ENCODE measurements at places on chromosomes 5 and 9.
A peak's percentile ranks its signal among the peaks of the same experiment; 100 is the strongest.

DNA sequence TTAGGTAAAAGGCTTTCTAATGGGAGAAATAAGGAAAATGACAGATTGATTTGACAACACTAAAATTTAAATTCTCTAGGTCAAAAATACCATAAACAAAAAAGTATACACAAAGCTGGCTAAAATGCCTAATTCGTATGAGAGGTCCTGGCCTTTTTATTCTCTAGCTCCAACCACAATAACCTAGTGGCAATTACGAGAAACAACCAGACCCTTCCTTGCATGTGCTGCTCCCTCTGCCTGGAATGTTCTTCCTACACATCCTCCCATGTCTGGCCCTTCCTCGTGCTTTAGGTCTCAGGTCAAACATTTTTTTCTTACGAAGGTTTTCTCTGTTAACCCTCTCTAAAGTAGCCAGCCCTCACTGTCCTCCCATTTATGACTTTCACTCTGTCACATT, 176.4 kb upstream of the PLPPR1 start:
- DNase-seq: no peak

DNA sequence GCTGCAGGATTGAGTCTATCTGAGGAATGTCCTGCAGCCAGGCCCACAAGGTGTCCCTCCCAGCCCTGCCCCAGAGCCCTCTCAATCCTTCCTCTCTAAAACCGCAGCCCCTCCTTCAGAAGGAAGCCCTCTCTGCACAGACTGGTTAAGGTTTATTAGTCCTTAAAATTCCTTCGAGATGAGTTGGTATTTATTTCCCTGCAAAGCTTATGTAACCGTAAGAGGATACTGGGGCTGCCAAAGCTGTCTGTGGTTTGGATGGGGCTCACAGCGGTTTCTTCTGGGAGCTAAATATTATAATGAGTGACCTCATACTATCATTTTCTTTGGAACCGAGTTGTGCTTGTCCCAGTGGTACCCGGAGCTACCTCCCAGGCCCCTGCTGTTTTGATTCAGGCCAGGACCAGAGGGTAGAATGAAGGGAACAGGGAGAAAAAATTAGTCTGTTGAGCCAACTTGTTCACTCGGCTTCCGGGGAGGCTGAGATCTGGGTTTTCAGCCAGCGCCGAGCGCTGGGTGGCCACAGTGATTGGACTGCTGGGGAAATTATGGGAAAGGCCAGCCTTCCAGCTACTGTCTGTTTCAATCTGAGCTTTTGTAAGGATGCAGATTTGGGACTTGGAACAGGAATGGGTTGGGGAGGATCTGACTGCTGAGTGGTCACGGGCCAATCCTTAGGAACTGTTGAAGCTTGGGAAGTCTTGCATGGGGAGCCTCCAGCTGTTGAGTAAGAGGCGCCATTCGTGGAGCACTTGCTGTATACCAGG, 107.5 kb downstream of the NDFIP1 start:
- no peak for DNase-seq

DNA sequence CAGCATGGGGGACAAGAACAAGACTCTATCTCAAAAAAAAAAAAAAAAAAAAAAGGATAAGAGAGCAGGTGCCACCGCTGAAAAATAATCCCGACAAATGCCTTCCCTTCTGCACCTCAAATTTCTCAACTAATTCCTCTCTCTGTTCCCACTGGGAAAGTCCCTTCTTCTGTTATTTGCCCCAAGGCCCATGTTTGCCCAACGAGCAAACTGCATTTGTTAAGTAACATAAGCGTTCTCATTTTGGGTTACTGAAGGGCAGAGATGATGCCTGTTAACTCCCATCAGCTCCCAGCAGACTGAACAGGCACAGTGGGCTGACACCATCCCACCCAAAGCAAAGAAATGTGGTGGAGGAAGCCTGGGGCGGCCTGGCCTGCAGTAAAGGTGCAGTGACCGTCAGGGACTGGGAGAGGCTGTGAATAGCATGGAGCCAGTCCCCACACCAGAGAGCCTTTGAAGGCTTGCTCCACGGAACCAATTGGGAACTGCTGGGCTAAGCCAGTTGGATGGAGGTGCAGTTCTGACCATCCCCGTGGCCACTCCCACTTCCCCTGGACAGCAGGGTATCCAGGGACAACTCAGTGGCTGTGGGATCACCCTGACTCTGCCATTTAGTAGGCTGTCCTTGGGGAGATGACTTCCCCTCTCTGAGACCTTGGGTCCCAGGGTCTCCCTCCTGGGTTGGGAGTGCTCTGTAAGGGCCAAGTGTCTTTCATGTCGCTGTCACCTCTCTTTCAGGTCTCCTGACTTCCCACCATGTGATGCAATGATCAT, 149.7 kb upstream of the IER5L start:
- DNase-seq: no peak

GRCh38 chr5:178241231-178241663, 8.6 kb upstream of the PHYKPL start:
- no peak for DNase-seq

DNA sequence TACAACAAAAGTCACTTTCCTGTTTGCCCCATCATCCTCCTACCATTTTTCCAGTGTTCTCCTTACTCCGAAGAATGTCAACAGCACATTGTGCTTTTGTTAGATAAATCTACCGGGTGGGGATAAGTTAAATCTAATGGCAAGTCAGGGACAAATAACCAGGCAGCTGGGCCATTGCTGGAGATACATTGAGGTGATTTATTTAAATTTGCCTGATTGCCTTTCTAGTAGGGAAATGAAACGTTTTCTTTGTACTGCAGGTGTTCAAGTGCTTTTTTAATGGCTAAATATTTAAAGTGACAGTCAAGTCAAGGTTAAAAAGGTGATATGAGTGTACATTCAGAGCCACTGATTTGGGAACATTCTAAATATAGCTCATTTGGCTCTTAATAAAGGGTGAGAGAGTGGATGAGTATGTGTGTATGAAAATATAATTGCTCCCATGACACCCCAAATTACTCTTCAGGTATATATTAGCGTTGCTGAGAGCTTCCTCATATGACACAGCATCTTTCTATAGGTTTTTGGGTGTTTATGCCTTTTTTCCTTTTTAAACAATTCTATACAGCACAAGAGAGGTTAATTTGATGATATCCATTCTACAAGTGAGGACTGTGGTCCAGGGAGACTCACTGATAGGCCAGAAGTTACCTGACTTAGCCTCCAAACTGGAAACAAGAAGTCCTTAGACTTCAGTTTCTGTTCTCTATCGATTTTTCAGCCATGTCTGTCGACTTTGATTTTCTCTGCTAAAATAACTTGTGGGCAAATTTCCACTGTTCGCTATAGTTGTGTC, 51.9 kb downstream of the DMRT2 start:
- no peak for DNase-seq

GRCh38 chr9:92097997-92098482, 17.2 kb downstream of the SPTLC1 start:
- peak; percentile 28 for DNase-seq

GRCh38 chr5:39485079-39485478, 60.3 kb upstream of the DAB2 start:
- DNase-seq: no peak

GRCh38 chr5:10059980-10060379, 189.7 kb downstream of the ATPSCKMT start:
- no peak for DNase-seq

GRCh38 chr5:151293624-151294023, 9.9 kb downstream of the SLC36A3 start:
- no peak for DNase-seq

DNA sequence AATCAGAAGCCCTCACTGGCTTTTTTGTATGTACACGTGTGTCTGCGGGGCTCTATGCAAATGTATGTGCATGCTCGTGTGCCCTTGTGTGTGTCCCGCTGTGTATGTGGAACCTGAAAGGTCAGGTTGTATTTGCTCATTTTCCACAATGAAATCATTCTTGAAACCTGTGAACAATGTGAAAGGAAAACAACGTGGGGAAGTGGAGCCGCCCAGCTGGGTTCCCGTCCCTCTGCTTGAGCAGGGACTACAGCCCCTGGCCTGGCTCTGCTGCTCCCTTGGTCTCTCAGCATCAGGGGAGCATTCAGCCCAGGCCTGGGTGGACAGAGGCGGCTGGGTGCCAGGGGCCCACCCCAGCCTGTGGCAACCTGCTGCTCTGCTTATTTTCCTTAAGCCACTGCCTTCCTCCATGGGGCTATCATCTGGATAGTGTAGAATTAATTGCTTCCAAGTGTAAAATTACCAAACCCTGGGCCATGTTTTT, 3.0 kb downstream of the ECSCR start:
- no peak for DNase-seq

- DNase-seq: no peak
These were observed 58.0 kb downstream of the ZNF510 start for GRCh38 chr9:96719921-96720320.

GRCh38 chr5:127006744-127007143, 23.6 kb downstream of the MARCHF3 start:
- no peak for DNase-seq

- no peak for DNase-seq
These were observed 128.4 kb upstream of the TRPM3 start for GRCh38 chr9:71249729-71250317.

DNA sequence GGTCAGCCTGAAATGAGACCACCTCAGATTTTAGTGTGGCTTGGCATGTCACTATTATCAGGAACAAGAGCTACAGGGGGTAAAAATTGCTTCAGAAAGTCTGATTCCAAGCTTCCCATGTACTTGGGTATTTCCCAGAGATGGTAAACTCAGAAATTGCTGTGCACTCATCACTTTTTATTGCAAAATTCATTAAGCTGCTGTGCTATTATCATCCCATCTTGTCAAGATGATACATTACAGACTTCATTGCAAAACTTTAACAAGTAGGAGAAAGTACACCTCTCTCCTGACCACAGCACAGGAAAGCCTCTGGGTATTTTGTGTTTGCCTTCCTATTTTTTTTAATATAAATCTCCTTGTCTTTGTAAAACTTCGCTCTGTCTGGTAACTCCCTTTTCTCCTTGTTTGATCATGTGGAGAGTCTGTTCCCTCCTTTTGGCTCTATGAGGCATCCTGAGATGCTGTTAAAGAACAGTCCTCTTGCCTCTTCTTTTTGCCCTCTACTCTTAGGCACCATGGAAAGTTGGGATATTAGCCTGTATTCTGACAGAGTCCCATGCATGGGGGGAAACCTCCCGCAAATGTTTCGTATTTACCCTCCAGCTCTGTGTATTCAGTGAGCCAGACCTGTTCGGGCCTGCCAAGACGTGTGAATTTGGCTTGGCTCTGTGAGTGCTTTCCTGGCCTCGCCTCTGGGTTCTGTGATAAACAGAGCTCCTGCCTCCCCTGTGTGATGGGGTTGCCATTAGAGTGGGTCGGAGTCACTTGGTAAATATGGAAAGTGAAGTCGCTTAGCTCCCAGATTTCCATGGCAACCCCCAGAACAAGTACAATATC, 260.7 kb downstream of the NR3C1 start:
- no peak for DNase-seq

GRCh38 chr5:170740551-170741205, 42.8 kb upstream of the GABRP start:
- no peak for DNase-seq

DNA sequence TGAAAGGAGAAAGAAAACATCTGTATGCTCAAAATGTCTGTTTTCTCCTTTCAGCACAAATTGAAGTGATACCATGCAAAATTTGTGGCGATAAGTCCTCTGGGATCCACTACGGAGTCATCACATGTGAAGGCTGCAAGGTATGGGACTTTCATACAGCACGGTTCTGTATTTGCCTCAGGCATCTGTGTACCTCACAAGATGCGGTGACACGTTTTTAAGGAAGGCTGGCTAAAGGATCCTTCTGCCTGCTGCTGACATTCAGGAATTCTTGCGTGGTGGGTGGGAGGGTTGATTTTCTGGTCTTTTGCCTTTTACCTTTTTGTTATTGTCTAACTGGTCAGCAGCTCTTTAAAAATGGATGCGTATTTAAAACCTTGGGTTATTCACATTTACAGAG, 133.1 kb downstream of the RORB start:
- no peak for DNase-seq

DNA sequence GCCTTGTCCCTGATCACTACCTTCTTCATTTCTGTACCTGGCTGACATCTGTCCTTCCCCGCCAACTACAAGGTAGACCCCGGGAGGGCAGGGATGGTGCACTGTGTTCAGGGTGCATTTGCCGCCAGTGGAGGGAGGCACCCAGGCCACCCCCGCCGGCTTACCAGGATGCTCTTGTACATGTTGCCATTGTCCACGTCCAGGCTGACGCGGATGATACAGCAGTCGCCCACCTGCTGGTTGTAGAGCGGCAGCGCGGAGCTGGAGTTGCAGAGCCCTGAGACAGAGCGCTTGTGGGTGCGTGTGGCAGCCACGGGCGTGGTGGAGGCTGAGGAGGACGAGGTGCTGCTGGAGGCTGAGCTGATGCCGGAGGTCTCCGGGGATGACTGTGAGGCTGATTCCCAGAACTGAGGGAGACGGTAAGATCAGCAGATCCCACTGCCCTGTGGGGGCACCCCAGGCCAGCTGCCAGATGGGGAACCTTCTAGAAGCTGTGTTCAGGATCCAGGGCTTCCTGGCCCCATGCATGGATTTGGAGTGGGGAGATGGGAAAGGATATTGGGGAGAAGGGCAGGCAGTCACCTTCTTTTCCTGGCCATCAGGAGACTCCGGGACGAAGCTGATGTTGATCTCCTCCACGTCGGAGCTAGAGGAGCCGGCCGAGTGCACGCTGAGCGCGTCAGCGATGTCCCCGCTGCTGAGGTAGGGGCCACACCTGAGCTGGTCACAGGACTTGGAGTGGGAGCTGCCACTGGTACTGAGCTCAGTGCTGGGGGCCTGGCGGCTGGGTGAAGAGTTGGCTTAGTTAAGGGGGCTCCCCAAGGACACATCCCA, 19.5 kb downstream of the RALGDS start:
- no peak for DNase-seq

DNA sequence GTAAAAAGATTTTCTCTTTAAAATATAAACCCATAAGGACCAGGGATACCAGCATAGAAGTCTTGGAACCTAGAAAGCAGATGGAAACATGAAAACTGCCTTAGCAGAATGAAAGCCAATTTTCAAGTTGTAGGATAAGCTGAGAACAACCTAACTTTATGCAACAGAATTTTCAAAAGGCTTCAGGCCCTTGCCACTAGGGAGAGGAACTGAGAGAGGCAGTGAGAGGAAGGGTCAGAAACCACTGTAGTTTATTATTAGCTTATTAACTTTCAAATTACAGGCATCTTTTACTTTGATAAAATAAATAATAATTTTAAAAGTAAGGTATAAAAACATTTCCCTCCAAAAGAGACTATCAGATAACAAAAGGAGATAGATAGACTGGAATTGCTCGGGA, 33.4 kb downstream of the FAM81B start:
- DNase-seq: no peak

GRCh38 chr9:89604729-89605464, at the start of gene GADD45G:
GADD45G (plus strand) TSS chr9:89605012; CDS start chr9:89605122, 110 bp downstream.
- DNase-seq: peak; percentile 59

DNA sequence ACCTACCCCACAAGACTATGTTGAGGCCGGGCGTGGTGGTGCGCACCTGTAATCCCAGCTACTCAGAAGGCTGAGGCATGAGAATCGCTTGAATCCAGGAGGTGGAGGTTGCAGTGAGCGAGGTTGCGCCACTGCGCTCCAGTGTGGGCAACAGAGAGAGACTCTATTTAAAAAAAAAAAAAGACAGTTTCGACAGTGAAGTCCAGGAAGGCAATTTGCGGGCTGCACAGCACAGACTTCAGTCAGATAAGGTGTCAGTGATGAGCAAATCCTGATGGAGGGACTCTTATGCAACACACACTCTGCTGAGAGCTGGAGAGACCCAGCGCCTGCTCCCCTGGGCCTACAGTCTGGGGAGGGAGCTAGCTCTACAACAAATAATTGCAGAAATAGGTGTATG, 14.2 kb downstream of the CCNJL start:
- DNase-seq: no peak

- no peak for DNase-seq
These were observed 62.0 kb upstream of the MEF2C start for GRCh38 chr5:88944751-88945531.

GRCh38 chr9:18447541-18447940, 26.4 kb upstream of the ADAMTSL1 start:
- DNase-seq: no peak

All from stimulated activated CD8-positive, alpha-beta memory T cell treated with anti-CD3 and anti-CD28 coated beads, Interleukin-2, amount 100 ng/mL, for 1 hour (primary cell).